ENCODE measurements at places on chromosomes 6 and 20. TPM values are rescaled to one million over a fixed set of nuclear protein-coding genes. Genes with fewer than 3 reads are reported as not detected.
A peak's percentile ranks its signal among the peaks of the same experiment; 100 is the strongest.

The SNAP25 gene
- not detected for total RNA-seq

- H3K36me3 ChIP-seq = no peaks in the 10 kb centered on the region
- H3K4me1 ChIP-seq = peaks cover 13% of the 10 kb centered on the region
- no peaks in the 10 kb centered on the region for H3K27me3 ChIP-seq
- no peak overlapping the region for H3K4me3 ChIP-seq
These were observed 16.8 kb upstream of the AKIRIN2 start for GRCh38 chr6:87718662-87719433.

- no peaks in the 10 kb centered on the region for H3K36me3 ChIP-seq
- H3K27me3 ChIP-seq = peaks cover 37% of the 10 kb centered on the region
- DNase-seq = no peak
- no peak overlapping the region for H3K4me3 ChIP-seq
- H3K27ac ChIP-seq = no peak overlapping the region
These were observed 4.0 kb upstream of the GRM4 start for GRCh38 chr6:34149831-34150400.

The TUBB gene
- 288 TPM for total RNA-seq

DNA sequence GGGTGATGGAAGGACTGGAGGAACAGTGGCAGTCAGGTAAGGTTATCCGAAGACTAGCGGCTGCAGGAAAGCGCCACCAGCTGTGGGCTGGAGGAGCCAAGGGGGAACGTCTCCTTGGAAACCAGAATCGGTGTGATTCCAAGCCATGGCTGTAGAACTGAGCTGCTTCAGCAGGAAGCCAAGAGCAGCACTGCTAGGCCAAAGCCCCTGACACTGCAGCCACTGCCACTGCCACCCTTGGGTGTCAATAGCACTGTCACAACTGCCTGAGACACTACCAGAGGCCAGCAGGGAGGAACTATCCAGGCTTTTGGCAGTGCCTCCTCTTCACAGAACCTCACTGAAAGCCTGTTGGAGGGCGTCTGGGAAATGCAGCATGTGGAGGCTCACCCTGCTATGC lies 289.6 kb upstream of the SUPT3H start:
- peaks cover 25% of the 10 kb centered on the region for H3K4me1 ChIP-seq
- no peak overlapping the region for H3K4me3 ChIP-seq
- DNase-seq = no peak
- H3K27me3 ChIP-seq = peaks cover 17% of the 10 kb centered on the region
- H3K36me3 ChIP-seq = no peaks in the 10 kb centered on the region

DNA sequence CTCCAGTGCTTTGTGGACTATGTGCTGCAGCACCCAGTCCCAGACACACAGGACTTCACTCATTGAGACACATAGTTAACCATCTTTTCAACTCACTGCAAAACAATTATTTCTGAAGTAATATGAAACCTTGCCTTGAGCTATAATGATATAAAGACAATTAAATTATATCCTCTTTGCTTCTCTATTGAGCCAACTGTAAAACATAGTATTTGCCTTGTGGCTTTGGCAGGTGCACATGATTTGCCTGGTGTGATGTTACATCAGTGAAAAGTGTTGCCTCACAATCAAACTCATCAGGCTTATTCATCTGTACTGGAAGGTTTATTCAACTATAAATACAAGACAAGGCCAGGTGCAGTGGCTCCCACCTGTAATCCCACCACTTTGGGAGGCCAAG lies 80.6 kb downstream of the NCOA7 start:
- peaks cover 4% of the 10 kb centered on the region for H3K36me3 ChIP-seq
- DNase-seq = no peak
- H3K4me1 ChIP-seq = no peaks in the 10 kb centered on the region

DNA sequence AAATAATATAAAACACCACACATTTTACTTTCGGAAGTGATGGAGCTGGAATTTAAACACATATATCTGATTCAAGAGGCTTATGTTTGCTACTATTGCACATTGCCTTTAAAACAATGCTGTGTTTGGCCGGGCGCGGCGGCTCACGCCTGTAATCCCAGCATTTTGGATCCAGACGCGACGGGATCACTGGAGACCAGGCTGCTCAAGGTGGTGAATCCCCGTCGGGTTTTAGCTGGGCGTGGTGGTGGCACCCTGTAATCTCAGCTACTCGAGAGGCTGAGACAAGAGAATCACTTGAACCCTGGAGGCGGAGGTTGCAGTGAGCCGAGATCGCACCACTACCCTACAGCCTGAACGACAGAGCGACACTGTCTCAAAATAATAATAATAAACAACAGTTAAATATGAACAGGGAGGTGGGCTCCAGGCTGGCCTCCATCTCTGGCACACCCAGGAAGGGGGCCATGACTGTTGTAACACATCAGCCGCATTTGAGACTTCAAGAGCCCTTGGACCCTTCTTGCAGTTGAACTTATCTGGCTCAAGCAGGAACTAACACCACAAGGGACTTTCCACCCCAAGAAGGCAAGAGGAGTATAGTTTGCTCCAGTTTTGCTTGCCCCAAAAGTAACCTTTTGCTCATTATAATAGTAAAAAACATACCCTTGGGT lies 127.1 kb upstream of the ZNF184 start:
- no peak overlapping the region for H3K27ac ChIP-seq
- no peaks in the 10 kb centered on the region for H3K4me1 ChIP-seq
- no peaks in the 10 kb centered on the region for H3K36me3 ChIP-seq
- no peak for DNase-seq
- no peak overlapping the region for H3K4me3 ChIP-seq

The LINC00237 gene
- not detected for total RNA-seq

The HAO1 gene
- not detected for total RNA-seq

The RING1 gene
- total RNA-seq = 44.2 TPM

The COL9A1 gene
- not detected for total RNA-seq

The GPR6 gene
- not detected for total RNA-seq

The HUS1B gene
- 2.9 TPM for total RNA-seq

DNA sequence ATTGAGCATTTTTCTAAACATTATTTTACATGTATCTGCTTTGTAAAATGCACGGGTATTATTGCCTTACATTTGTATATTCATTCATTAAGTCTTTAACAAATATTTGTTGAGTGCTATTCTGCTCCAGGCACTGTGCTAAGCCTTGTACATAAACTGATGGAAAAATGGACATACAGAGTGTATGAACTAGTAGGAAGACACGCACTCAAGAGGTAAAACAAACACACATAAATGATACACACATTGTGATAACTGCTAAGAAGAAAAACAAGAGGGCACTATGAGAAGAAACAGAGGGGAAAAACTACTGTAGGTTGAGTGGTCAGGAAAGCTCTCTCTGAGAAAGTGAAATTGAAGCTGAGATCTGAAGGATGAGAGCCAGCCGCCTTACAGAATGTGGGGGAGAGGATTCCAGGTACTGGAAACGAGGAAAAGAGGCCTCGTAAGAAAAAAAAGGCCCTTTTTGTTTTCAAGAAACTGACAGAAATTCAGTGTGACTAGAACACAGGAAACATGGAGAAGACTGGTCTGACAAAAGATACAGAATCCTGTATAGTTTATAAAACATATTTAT lies 117.5 kb downstream of the EYA4 start:
- no peak overlapping the region for H3K4me3 ChIP-seq
- no peaks in the 10 kb centered on the region for H3K4me1 ChIP-seq
- no peaks in the 10 kb centered on the region for H3K36me3 ChIP-seq
- H3K27ac ChIP-seq = no peak overlapping the region

The PARD6B gene
- 6.0 TPM for total RNA-seq

- H3K4me3 ChIP-seq = no peak overlapping the region
- H3K27ac ChIP-seq = no peak overlapping the region
- no peaks in the 10 kb centered on the region for H3K4me1 ChIP-seq
- no peak for DNase-seq
These were observed 116.4 kb downstream of the FLRT3 start for GRCh38 chr20:14220986-14221385.

DNA sequence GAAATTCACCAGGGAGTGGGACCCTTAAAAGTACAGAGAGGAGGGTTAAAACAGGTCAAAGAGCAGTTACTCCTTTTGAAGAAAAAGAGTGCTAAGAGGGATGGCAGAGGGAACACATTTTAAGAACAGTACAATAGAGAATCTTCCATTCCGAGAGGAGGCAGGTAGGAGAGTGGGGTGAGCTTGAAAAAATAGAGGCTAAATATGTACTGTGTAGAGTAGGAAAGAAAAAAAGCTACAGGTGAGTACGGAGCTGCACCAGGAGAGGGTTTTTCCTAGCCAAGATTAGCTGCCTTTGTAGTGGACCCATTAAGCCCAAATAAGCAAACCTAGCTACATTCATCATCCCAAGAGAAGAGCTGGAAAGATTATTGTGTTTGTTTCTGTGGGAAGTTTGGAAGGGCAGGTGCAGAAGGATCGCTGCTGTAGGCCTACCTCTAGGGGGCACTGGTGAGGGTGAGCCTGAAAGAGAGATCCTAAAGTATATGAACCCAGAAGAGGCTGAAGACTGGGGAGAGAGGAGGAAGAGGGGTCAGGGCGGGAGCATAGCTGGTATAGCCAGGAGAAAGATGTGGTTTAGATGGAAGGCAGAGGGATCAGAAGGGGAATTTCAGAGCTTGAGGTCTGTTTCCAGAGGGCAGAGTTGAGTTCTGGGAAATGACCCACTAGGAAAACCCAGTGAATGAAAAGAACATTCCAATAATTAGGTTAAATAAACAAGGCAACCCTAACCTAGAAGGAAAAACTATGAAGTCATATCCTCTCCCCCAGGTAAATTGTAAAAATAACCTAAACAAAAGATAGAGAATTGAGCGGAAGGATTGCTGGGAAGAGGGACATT lies 50.2 kb upstream of the HINT3 start:
- H3K27ac ChIP-seq = no peak overlapping the region
- H3K4me1 ChIP-seq = no peaks in the 10 kb centered on the region
- H3K4me3 ChIP-seq = no peak overlapping the region
- DNase-seq = peak; percentile 48

- H3K27ac ChIP-seq = no peak overlapping the region
- H3K27me3 ChIP-seq = no peaks in the 10 kb centered on the region
- no peaks in the 10 kb centered on the region for H3K4me1 ChIP-seq
- no peaks in the 10 kb centered on the region for H3K36me3 ChIP-seq
- H3K4me3 ChIP-seq = no peak overlapping the region
- no peak for DNase-seq
These were observed 134.8 kb upstream of the TSHZ2 start for GRCh38 chr20:52837378-52837777.

DNA sequence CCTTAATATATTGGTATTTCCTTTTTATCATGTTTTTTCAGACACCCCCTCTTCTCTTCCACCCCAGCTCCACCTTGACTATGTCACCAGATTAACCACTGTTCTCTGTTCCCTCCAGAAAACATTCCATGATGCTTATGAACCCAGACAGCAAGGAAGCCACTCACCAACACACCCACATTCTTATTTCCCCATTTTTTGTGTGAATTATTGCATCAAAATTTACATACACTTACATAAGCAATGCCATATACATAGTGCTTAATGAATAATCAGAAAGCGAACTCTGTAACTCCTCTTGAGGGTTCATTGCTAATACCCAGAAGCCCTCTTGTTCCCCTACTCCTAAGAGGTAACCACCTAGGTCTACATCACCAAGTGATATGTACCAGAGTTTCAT lies 182.3 kb upstream of the CDYL start:
- H3K36me3 ChIP-seq = no peaks in the 10 kb centered on the region
- H3K4me1 ChIP-seq = no peaks in the 10 kb centered on the region
- no peaks in the 10 kb centered on the region for H3K27me3 ChIP-seq
- DNase-seq = no peak
- no peak overlapping the region for H3K4me3 ChIP-seq

DNA sequence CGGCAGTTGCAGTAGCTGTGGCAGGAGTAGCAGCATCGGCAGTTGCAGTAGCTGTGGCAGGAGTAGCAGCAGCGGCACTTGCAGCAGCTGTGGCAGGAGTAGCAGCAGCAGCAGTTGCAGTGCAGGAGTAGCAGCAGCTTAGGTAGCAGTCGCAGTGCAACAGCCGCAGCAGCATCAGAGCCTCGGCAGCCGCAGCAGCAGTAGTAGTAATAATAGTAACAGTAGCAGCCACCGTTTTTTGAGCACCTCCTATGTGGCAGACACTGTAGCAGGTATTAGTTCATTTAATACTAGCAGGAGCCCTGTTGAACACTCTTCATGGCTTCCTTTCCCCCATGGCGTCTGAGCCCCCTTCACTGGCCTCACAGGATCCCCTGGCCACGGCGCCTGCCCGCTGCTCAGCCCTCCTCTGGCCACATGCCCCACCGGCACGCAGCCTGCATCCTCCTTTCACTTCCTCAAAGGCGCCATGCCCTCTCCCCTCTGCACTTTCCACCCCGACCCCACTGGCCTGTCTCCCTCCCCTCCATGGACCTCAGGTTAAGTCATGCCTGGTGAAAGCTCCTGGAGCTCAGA lies 19.1 kb upstream of the IRF4 start:
- H3K27ac ChIP-seq = no peak overlapping the region
- no peaks in the 10 kb centered on the region for H3K36me3 ChIP-seq
- DNase-seq = peak; percentile 58
- H3K4me3 ChIP-seq = peak overlapping the region; percentile 32
- H3K27me3 ChIP-seq = no peaks in the 10 kb centered on the region

- no peaks in the 10 kb centered on the region for H3K4me1 ChIP-seq
- H3K4me3 ChIP-seq = no peak overlapping the region
- no peak for DNase-seq
- no peaks in the 10 kb centered on the region for H3K36me3 ChIP-seq
These were observed 589.2 kb downstream of the PHF3 start for GRCh38 chr6:64224819-64225218.

- DNase-seq = no peak
- no peak overlapping the region for H3K4me3 ChIP-seq
- H3K27me3 ChIP-seq = no peaks in the 10 kb centered on the region
- H3K4me1 ChIP-seq = no peaks in the 10 kb centered on the region
- no peaks in the 10 kb centered on the region for H3K36me3 ChIP-seq
These were observed 359.8 kb downstream of the ZFAND3 start for GRCh38 chr6:38179300-38179699.

DNA sequence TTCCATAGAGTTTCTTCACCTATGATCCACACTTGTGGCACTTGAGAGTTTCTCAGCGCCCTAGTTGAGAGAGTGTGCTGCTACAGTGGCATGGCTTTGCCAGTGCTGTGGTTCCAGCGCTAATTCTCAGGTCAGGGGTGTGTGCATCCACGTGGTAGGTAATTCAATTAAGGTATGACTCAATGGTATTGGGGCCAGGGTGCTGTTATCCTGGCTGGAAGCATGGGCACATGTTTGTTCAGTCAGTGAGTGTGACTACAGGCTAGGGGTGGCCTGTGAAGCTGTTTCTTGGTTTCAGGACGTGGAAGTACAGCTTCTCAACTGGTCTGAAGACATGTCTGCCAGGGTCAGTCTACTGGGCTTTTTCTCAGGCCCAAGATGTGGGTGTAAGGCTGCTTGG lies 3.0 kb upstream of the SEMG2 start:
- H3K4me3 ChIP-seq = no peak overlapping the region

The SERINC1 gene
- 92.0 TPM for total RNA-seq

DNA sequence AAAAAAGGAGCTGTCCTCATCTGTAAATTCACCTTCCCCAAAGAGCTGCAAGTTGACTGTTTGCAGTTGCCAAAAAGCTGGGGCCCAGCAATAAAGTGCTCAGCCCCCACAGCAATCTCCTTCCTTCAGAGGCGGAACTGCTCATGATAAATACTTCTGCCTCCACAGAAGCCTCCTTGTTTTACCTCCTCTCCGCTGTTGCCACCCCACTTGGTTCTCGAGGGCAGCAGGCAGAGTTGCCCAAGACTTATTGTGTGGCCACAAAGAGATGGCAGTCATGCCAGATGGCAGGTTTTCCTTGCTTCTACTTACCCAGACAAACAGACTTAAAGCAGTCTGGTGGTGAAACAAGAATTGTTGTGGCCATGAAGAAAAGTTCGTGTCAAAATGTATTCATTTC lies 66.3 kb downstream of the SLX4IP start:
- no peak overlapping the region for H3K27ac ChIP-seq
- no peak for DNase-seq
- peaks cover 2% of the 10 kb centered on the region for H3K4me1 ChIP-seq

- no peaks in the 10 kb centered on the region for H3K27me3 ChIP-seq
- peak; percentile 58 for DNase-seq
- peak overlapping the region; percentile 44 for H3K4me3 ChIP-seq
- no peaks in the 10 kb centered on the region for H3K36me3 ChIP-seq
These were observed 26.2 kb downstream of the TTBK1 start for GRCh38 chr6:43269273-43270007.
